GM12864 (cell line): ENCODE measurements at places on chromosomes 3 and 15.

GRCh38 chr3:12143949-12144504 is 14.7 kb downstream of the TIMP4 start:
- DNase-seq: no peak

DNA sequence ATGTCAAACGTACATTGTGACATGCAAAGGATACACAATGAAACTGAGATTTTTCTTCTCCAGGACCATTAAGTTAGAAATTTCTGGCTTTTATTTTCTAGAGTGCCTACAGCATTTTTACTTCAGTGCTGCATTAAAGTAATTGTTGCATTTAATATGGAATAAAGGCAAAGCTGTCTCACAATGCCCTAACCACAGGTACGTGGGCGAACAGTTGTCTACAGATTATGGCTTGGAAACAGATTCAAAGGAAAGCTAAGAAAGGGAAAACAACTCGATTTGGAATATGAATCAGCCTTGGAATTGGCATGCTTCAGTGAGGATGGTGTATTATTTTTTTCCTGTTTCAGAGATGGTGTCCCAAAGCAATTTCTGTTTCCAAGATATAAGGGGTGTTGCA is 79.1 kb upstream of the TUSC7 start:
- DNase-seq: no peak

GRCh38 chr3:150760431-150761200 is 2.4 kb downstream of the SIAH2 start:
- no peak for DNase-seq

DNA sequence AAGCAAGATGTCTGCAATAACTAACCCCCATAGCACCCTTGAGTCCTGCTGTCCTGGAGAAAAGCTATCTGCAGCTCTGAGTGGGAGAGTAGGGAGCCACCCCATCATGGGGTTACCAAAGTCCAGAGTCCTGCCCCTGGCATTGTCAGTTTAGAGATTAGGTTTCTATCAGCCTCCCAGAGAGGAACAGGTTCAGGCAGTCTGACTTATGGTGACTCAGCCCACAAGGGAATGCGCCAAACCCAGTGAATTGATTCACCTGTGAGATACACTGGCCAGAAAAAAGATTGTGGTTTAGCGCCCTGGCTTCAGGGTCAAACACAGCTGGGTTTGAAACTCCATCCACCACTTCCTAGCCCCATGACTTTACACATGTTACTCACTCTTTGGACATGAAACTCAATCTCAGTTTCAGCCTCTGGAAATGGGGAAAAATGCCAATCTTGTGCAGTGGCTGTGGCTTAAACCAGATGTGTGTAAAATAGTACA is 263.6 kb upstream of the HES1 start:
- no peak for DNase-seq

- DNase-seq: no peak
Observed at GRCh38 chr3:172449466-172450149, 1.4 kb upstream of the GHSR start.

DNA sequence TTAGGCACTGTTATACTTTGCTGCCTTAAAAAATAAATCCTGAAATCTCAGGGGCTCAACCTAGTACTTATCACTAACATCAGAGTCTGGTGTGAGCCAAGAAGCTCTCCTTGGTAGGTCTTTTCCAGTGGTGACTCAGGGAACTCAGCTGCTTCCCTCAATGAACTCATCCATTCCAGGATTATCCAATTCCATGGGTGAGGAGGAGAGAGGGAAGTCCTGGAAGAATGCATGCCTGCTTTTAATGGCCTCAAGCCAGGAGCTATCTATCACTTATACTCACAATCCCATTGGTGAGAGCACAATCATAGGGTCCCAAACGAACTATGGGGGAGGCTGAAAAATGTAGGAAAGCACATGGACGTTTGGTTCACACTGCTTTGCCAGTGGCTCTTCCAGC is 113.6 kb downstream of the POLR2M start:
- no peak for DNase-seq

- DNase-seq: no peak
Observed at GRCh38 chr15:101193806-101194545, 57.9 kb downstream of the CHSY1 start.

DNA sequence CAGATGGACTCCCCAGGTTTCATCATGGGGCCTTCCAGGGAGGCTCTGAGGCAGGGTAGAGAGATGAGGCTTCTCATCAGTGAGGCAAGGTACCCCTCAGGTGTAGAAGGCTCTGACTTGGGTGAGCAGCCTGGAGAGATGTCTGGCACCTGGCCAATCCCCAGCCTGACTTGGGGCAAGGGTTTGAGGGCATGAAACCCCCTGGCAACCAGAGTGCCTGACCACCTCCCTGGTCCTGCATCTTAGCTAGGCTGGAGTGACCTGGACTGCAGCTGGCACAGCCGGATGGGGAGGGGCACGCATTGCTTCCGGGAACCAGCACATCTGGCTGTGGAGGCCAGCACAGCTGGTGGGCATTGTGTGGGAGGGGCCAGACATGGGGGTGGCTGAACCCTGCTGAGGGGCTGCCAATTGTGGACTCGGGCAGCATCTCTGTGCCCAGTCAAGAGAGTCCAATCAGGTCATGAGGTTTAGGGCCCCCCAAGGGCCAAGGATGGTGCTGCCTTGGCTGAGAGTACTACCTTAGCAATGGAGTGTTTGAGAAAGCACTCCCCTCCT is 1.9 kb downstream of the ZBTB47 start:
- no peak for DNase-seq

GRCh38 chr3:39644176-39644575 is 165.2 kb upstream of the MYRIP start:
- no peak for DNase-seq
